ENCODE measurements at places on chromosomes 3 and 15. TPM values are rescaled to one million over a fixed set of nuclear protein-coding genes. Genes with fewer than 3 reads are reported as not detected.

GRCh38 chr15:29086001-29086400 is 183.6 kb downstream of the NSMCE3 start:
- no peak for ATAC-seq

The TRIM42 gene
- total RNA-seq, result 0.58 TPM

- no peak for ATAC-seq
These were observed 15.6 kb downstream of the THBS1 start for GRCh38 chr15:39596358-39597051.

- no peak for ATAC-seq
These were observed 445 bp upstream of the TSEN2 start for GRCh38 chr3:12483872-12484197.

GRCh38 chr3:58325525-58325992 is 7.1 kb upstream of the PXK start:
- no peak for ATAC-seq

DNA sequence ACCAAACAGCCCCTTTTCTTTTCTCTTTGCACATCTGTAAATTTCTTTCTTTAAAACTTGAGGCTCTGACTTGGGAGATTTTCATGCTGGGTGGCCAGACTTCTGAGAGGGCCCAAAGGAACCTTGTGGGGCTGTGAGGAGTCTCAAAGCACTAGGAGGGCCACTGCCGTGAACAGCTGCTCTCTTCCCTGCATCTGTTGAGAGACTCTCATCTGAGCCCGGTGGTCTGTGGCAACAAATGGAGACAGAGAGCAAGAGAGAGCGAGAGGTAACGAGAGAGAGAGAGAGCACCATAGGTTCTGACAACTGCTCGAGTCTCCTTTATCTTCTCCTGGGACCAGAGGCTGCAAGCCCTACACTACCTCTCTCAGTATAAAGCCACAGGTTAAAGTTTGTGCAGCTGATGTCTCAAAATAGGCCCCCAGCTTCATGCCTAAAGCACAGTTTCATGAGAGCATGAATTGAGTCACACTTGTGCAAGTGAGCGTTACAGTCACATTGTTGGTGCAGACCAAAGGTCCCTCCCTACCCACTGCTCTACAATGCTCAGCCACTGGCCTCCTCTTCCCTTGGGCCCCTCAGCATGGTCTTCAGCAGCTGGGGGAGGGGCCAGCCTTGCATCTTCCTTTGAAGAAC is 60.7 kb downstream of the ZNF621 start:
- ATAC-seq, result no peak

DNA sequence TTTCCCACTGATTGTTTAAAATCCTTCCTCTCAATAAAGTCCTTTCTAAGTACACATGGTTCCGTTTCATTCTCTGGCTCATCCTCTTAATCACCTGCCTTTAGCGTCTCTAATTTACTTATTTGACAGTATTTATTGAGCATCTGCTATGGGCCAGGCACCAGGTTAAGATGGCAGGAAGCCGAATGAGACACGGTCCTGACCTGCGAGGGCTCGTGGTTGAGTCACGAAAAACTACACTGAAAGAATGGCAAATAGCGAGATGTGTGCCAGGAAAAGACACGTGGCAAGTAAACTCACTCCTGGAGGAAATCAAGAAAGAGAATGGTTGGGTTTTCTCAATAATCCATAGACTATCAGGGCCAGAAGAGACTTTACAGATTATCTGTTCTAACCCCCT is 60.9 kb downstream of the HES1 start:
- ATAC-seq, result no peak

DNA sequence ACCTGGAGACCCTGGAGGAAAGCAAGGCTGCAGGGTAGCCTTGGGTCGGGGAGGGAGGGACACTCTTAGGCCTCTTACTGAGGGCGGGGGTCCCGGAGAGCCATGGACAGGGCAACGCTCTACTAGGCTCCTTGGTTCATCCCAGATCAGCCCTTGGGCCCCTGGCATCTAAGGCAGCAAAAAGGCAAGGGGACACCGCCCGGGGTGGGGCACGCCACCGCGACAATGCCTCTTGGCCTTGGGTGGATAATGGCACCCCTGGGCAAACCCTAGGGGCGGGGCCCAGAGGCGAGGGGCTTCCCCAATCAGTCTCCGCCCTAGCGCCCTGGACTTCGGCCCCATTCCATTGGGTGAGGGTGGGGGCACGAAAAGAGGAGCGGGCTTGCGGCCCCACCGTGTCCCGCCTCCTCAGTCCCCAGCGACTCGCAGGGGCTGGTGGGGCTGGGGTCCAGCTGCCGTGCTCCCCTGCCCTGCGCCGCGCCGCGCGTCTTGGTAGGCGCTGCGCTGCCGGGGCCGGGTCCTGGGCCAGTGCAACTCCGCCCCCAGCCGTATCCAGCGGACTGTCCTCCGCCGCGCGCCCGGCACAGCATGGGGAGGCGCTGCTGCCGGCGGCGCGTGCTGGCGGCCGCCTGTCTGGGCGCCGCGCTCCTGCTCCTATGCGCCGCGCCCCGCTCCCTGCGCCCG is at the start of gene CHST13:
TSS of gene CHST13 (plus strand) at position 411 of the 684 bp plus-strand sequence. CDS start at position 589, 178 bp downstream.
- ATAC-seq, result peak; percentile 92

The RETNLB gene
- total RNA-seq, result not detected

- no peak for ATAC-seq
These were observed 32.6 kb downstream of the PLS1 start for GRCh38 chr3:142628801-142629200.

The GPR62 gene
- total RNA-seq, result 0.67 TPM

DNA sequence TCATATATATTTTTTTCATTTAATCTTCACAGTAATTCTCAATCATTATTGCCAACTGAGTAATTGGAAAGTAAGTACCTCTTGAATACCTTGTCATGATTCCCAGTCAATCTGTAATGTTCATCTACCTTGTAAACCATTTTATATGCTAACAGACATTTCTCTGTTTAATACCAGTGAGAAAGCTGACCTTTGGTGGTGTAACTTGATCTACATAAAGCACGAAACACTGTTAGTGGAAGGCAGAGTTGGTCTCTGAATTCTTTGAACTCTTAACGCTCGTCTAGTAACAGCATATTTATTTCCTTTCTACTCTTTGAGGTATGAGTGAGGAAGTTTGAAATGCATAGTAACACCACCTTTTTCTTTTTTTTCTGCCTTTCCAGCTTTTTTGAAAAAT is 59.5 kb downstream of the SLC25A26 start:
- ATAC-seq, result no peak

DNA sequence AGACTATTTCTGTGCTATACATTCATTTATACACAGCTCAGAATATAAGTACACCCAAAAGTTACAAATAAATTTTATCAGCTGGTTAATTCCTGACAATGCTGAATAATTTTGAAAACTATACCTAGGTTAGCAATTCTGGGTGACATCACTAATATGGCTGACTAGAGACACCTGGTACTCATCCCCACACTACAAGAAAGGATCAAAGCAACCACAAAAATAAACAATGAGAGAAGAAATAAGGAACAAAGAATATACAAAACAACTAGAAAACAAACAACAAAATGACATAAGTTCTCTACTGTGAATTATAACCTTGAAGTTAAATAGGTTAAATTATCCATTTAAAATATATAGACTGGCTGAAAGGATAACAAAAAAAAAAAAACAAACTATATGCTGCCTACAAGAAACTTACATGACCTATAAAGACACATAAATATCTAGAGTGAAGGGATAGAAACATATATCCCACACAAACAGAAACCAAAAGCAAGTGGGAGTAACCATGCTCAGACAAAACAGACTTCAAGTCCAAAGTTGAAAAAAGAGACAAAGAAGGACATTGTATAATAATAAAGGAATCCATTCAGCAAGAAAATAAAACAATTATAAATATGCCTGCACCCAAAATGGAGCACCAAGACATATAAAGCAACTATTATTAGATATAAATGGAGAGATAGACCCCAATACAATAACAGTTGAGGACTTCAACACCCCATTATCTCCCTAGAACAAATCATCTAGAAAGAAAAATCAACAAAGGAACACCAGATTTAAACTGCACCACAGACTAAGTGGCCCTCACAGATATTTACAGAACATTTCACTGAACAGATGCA is 57.8 kb downstream of the IMPG2 start:
- no peak for ATAC-seq

- no peak for ATAC-seq
These were observed 55.5 kb downstream of the FNDC3B start for GRCh38 chr3:172094621-172095557.

DNA sequence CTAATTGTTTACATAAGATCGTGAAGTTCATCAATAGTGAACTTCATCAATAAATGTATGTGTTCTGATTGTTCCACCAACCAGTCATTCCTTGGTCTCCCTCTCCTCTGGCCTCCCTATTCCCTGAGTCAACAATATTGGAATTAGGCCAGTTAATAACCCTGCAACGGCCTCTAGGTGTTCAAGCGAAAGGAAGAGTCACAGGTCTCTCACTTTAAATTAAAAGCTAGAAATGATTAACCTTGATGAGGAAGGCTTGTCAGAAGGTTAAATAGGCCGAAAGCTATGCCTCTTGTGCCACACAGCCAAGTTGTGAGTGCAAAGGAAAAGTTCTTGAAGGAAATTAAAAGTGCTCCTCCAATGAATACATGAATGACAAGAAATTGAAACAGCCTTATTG is 89.4 kb upstream of the ACKR4 start:
- ATAC-seq, result no peak

- ATAC-seq, result peak; percentile 37
These were observed 193.9 kb downstream of the TLE3 start for GRCh38 chr15:69903470-69904469.

The GRK7 gene
- 0.09 TPM for total RNA-seq

- ATAC-seq, result no peak
These were observed 64.4 kb upstream of the TPM1 start for GRCh38 chr15:62977952-62978811.

GRCh38 chr15:31499236-31499952 is 172.8 kb downstream of the KLF13 start:
- no peak for ATAC-seq

The PRTG gene
- 3.9 TPM for total RNA-seq

DNA sequence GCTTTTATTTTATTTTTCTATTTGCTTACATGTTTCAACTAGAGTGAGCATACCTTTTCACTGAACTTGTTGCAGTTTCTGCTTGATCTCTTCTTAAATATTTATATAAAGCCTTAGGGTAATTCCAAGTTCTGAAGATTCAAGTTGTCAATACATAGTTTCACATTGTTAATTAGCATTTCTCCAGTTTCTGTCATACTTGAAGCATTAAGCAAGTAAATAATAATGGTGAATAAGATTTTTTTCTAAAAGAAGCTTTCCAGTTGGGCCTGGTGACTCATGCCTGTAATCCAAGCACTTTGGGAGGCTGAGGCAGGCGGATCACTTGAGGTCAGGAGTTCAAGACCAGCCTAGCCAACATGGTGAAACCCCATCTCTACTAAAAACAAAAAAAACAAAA is 53.9 kb downstream of the CALML4 start:
- ATAC-seq, result no peak

- no peak for ATAC-seq
These were observed 26.1 kb upstream of the MFSD1 start for GRCh38 chr3:158775426-158776410.

DNA sequence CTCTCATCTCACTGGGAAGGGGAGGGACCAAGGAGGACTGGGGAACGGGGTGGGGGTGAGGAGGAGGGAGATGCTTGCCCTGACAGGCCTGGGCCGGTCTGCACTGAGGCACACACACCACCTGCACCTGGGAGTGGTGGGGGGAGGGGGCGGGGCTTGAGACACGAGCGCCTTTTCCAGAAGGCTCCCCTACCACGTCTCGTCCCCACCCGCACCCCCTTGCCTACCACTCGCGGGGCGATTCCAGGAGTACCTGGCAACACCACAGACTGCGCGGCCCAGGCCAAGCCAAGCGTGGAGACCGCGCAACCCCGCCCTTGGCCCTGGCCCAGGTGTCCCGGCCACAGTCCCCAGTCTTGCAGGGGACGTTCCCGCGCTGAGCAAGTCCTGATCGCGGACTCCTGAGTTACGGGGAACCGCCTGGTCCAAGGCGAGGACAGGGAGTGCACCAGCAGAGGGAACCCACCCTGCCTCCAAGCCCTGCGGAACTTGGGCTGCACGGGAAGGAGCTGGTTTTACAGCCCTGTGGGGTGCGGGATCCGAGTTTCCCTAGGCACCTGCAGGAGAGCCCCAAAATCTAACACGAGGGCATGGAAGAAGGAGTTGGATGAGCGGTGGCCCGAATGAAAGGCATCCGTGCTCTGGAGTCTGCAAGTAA is 68.1 kb upstream of the SH3GL3 start:
- ATAC-seq, result no peak

The PYGO1 gene
- 13.4 TPM for total RNA-seq

GRCh38 chr3:139378587-139379241 is 10.7 kb downstream of the COPB2 start:
- ATAC-seq, result peak; percentile 68

The ABHD17C gene
- 8.3 TPM for total RNA-seq

The HTR3D gene
- not detected for total RNA-seq
